NCI-H1105 (cell line): ENCODE measurements at places on chromosomes 1 and 21.

DNA sequence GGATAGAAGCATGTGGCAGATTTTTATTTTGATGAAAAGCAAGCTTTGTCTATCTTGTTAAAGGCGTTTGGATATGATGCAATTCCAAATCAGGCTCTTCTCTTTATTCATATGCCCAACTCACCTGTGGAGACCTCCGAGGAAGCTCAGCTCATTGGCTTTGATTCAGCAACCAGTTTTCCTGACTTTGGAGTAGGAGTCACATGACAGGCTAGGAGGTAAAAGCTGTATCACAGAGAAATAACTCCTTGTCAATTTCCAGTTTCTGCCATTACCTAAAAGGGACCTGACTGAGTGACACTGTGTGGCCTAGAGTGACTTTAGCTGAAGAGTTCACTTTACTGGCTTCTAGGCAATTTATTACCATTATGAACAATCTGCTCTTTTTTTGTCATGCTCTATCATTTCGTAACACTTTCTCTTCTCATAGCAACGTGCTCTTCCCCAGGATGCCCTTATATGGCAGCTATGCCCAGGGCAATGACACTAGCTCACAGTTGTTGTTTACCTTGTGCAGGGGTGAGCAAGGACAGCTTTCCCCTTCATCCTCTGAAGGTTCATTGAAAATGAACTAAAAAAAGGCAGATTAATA is 107.2 kb downstream of the KCNK1 start:
- DNase-seq, result no peak

- DNase-seq, result no peak
Observed at GRCh38 chr1:238248356-238248755, 357.6 kb upstream of the ZP4 start.

- no peak for DNase-seq
Observed at GRCh38 chr21:32886339-32886738, 114.8 kb upstream of the PAXBP1 start.

DNA sequence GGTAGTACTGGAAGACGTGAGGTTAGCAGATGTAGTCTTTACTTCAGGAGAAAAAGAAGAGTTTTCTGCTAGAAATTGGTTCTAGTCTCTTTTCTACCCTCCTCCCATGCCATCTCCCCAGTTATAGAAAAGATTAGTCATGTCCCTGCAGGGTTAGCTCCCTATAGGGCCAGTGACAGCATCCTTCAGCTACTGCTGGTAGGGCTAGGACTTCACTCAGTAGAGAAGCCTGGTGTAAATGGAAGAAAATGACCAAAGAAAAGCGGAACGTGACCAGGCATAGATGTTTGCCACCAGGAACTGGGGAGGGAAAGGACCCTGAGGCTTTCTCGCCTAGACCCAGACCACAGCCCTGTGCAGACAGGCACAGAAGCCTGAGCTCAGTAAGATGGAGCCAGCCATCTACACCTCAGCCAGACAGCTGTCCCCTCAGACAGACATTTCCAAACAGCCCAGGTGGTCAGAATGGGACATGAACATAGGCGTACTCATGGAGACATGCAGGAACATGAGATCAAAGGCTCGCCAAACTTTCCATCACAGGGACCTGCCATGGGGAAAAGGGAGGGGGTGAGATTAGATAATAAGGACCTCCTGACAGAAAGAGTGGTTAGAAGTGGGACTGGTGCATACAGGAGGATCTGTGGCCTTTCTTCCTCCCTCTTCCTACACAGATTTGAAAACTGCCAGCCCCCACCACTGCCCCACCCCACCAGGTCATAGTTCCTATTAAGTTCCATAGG is 23.5 kb upstream of the SLAMF9 start:
- no peak for DNase-seq

DNA sequence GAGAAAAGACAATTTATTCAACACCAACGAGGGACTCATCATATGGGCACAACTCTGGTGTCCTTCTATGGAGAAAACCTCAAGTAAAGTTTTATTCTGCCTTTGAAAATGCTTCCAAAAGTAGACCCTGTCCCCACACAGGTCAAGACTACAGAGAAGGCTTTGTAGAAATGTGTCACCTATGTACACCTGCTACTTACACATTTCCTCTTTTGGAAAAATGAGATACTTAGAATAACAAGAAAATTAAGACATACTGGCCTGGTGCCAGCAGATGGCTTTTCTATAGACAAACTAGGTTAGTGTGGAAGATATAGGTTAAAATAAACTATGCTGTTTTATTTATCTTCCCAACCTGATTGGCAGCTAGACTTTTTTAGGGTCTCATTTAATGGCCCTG is 13.6 kb downstream of the POGK start:
- no peak for DNase-seq

GRCh38 chr1:65845535-65846060 is 52.9 kb downstream of the PDE4B start:
- no peak for DNase-seq

DNA sequence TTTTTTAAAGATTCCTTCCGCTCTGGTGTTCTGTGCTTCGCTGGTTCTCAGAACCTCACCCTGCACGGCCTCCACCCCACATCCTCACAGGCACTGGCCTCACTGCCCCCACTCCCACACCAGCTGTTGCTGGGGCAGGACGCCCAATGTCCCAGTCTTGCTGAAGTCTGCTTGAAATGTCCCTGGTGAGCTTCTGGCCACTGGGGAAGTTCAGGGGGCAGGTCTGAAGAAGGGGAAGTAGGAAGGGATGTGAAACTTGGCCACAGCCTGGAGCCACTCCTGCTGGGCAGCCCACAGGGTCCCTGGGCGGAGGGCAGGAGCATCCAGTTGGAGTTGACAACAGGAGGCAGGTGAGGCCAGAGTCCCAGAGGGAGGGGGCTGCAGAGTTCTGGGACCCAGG is at the start of gene C1QA:
C1QA (plus strand) TSS at position 276 of the 400 bp plus-strand sequence. CDS start 989 bp downstream, outside the sequence.
- DNase-seq, result no peak

DNA sequence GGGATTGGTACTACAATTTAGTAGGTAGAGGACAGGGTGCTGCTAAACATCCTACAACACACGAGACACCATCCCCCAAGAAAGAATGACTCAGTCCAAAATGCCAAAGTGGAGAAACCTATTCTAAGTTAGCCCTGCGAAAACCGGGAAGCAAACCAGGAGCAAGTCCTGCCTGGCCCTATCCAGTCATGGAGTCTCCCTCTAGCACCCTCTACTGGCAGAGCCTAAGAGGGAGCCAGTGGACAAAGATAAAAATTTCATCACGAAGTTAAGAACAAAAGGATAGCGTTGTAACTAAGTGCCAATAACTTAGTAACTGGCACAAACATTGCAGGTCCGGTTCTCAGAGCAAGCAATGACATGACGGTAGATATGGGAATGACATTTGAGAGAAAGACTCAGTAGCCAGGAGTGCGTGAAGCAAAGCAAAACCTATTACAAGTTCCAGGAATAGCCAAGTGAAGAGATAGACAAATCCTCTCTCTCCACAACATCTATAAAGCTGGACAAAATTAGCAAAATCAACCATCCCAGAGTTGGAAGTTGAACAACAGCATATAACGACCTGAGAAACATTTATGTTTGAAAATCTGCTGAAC is 383.5 kb downstream of the OMA1 start:
- DNase-seq, result peak; percentile 2

DNA sequence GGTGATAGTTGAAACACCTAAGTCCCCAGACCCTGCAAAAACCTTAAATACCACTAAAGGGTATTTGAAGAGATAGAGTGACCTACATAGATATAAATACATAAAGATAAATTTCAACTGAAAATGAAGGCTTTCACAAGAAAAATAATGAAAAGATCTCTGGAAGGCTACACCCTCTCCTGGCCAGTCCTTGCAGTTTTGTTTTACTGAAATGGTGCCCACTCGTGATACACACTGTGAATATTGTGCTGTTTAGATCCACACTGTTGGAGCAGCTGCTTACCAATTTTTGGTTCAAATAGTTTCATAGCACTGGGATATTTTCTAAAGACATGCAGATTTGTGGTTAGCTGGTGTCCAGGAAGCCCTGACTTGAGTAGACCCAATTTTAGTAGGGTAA is 31.5 kb upstream of the RNF187 start:
- no peak for DNase-seq

DNA sequence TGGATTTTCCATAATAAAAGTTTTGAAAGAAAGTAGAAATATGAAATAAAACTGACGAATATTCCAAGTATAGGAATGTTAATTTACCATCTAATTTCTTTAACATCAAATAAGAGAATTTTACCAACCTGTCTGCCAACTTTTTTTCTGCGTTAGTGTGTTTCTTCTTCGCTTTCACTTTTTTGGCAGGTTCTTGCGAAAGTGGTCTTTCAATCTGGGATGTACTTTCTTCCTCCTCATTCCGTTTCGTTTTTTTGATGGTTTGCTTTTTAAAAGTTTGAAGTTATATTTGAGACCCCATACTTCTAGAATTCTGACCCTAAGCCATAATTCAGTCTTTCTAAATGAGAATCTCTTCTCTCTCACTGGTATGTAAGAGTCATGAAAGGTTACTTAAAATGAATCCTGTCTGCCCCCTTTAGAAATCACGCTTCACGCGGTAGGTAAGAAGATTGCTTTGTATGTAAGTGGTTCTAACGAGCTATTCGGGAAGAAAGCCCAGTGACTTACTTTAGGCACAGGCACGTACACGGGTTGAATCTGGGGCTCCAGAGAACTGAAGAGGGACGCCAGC is 580 bp downstream of the RBM34 start:
- no peak for DNase-seq

GRCh38 chr1:109902204-109902985 is 8.3 kb upstream of the CSF1 start:
- peak; percentile 61 for DNase-seq

DNA sequence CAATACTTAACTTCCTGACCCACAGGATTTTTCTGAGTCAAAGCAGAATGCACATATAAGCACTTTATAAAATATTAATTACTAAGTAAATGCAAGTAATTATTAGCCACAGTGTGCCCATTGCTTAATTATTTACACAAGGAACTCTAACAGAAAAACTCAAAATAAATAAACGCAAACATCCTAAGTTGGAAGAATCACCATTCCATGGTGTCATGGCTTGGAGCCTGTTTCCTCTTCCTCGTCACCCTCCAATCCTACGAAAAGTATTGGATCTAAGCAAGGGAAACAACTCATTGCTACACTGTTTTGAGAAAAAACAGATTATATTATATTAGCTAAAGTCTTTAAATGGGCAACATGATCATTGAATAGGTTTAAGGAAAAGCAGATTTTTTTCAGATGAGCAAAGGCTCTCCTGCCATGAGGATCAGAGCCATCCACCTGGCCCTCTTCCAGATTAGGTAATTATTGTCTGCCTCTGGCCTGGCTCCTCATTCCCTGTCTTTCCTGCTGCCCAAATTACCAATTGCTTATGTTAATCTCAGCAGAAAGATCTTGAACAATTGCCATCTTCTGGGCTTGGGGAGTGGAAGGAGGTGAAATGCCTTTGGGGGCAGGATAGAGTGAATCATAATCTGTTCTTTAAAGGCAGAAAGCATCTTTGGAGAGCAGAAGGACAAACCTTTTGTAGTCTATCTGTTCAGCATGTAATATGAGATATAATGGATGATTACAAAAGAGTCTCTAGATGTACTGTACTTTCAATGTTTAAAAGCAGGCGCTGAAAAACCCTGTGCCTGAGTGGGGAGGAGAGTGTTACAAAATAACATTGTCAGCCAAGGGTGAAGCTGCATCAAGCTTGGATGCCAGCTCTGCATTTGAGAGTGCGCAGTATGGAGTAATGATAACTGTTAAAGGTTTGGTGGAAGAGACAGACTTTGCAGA is 121.2 kb downstream of the DUSP10 start:
- DNase-seq, result peak; percentile 17

GRCh38 chr1:165369255-165369848 is 12.8 kb upstream of the LMX1A start:
- DNase-seq, result no peak

- no peak for DNase-seq
Observed at GRCh38 chr21:42306366-42307035, 8.7 kb downstream of the TFF3 start.

DNA sequence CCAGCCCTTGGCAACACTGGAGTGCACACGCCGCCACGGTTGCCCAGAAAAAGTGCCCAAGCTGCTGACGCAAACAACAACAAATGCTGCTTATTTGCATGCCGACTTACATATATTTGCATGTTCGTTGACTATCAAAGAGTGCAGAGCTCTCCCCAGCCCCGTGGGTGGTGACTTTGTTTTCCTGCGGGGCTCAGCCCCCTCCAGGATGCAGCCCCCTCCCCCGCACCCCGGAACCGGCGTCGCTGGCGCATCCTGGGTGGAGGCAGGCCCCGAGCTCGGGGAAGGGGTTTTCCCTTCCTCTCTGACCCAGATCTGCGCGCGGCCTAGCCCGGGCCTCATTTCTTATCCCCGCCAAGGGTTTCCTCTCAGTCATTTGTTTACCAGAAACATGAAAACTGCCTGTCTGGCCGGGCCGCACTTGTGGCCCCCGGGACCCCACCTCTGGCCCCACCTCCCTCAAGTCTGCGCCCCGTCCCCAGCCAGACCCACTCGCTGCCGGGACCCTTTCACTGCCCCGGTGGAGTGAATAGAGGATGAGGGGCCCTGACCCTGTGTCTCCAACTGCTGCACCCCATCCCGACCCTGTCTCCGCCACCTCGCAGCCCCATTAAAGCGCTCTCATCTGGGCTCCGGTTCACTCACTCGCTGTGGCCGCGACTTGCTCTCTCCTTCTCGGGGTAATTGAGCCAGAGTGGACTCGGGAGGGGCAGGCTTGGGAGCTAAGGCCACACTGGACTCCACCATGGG is 5.5 kb downstream of the TNFRSF25 start:
- no peak for DNase-seq

- no peak for DNase-seq
Observed at GRCh38 chr1:111142356-111142975, 2.4 kb downstream of the CEPT1 start.

- peak; percentile 5 for DNase-seq
Observed at GRCh38 chr1:9753121-9753531, 70.6 kb downstream of the CLSTN1 start.
